Hepatocyte (in vitro differentiated cells): ENCODE measurements at places on chromosomes 16 and 17. TPM values are rescaled to one million over a fixed set of nuclear protein-coding genes. Genes with fewer than 3 reads are reported as not detected.

DNA sequence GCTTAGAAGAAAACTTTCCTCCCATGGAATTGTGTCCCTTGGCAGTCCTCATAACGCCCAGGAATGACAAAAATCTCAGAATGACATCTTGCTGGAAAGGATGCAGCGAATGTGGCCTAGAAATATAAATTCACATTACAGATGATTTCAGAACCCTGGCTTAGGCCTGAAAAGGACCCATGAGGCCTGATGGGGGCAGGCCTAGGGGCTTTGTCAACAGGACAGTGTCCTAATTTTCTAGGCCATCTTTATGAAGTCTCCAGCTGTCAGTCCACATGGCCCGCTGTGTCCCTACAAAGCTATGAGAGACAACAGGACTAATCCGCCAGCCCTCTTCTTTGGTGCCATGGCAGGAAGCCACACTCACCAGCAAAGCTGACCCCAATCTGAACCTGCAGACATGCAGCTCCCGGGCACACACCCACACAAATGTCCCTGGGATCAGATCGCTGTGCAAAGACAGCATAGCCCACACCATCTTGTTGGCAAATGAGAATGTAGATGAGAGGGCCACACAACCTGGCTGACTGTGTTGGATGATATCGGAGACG, 40.4 kb upstream of the DNAH17 start:
- H3K4me3 ChIP-seq: no peak overlapping the region
- no peak for DNase-seq
- H3K4me1 ChIP-seq: no peaks in the 10 kb centered on the region
- no peaks in the 10 kb centered on the region for H3K36me3 ChIP-seq
- no peaks in the 10 kb centered on the region for H3K27me3 ChIP-seq
- no peak overlapping the region for H3K27ac ChIP-seq

DNA sequence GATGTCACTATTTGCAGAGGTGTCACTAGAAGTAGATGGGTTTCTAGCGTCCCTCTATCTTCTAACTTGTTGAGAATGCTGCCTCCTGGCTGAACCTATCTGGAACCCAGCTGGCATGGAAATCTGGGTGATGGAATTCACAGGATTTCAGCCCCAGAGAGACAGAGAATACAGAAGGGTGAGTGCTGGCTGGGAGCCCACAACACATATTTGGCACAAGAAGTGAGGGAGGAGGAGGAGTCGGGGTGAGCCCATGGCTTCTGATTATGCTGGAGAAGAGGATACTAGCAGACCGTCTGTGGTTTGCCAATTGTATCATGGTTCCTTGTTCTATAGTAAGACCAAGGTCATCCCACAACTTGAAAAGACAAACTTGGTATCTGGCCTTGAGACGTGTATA, 557.8 kb upstream of the SALL1 start:
- no peaks in the 10 kb centered on the region for H3K36me3 ChIP-seq
- no peak overlapping the region for H3K4me3 ChIP-seq
- H3K27ac ChIP-seq: no peak overlapping the region
- no peaks in the 10 kb centered on the region for H3K27me3 ChIP-seq
- H3K4me1 ChIP-seq: no peaks in the 10 kb centered on the region
- no peak for DNase-seq

GRCh38 chr17:60473788-60474187, 51.5 kb downstream of the CHCT1 start:
- peaks cover 3% of the 10 kb centered on the region for H3K36me3 ChIP-seq
- no peak for DNase-seq
- no peaks in the 10 kb centered on the region for H3K27me3 ChIP-seq
- H3K4me1 ChIP-seq: peaks cover 4% of the 10 kb centered on the region
- no peak overlapping the region for H3K27ac ChIP-seq

GRCh38 chr17:8922928-8923327, 42.6 kb downstream of the PIK3R5 start:
- H3K27ac ChIP-seq: no peak overlapping the region
- H3K4me1 ChIP-seq: no peaks in the 10 kb centered on the region
- H3K27me3 ChIP-seq: no peaks in the 10 kb centered on the region
- H3K36me3 ChIP-seq: no peaks in the 10 kb centered on the region
- H3K4me3 ChIP-seq: no peak overlapping the region

GRCh38 chr17:493666-494065, 141.1 kb upstream of the RPH3AL start:
- peaks cover 15% of the 10 kb centered on the region for H3K4me1 ChIP-seq
- H3K27ac ChIP-seq: no peak overlapping the region
- H3K27me3 ChIP-seq: peaks cover 11% of the 10 kb centered on the region
- H3K36me3 ChIP-seq: no peaks in the 10 kb centered on the region
- no peak for DNase-seq

DNA sequence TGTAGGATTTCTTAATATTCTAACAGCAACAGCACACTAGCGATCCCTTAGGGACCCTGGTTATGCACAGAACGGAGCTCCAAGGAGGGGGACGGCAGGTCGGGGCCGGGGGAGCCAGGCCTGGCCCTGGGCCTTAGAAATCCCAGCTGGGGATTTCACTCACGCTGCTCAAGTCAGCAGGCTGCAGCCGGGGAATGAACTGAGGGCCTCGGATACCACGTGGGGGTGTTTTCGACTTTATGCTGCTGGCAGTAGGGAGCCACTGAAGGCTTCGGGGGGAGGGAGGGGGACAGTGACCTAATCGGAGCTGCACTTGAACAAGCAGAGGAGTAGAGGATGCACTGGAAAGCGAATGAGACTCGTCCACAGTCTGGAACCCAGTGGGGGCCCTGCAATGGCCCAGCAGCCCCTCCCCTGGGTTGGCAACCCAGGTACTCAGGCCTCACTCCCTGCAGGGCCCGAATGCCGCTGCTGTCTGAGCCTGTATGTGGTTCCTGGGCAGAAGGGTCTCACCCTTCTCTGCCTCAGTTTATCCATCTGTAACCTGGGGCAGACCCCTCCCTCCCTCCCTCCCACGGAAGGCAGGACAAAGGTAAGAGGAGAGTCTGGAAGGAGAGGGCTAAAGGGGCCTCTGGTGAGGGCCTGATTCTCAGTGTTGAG, 53.7 kb downstream of the RPH3AL start:
- H3K4me1 ChIP-seq: no peaks in the 10 kb centered on the region
- no peaks in the 10 kb centered on the region for H3K36me3 ChIP-seq
- DNase-seq: no peak

GRCh38 chr16:87461466-87461991, 31.3 kb downstream of the ZCCHC14 start:
- no peak overlapping the region for H3K4me3 ChIP-seq
- peaks cover 35% of the 10 kb centered on the region for H3K4me1 ChIP-seq
- peak overlapping the region; percentile 69 for H3K27ac ChIP-seq
- H3K36me3 ChIP-seq: no peaks in the 10 kb centered on the region
- DNase-seq: peak; percentile 95

DNA sequence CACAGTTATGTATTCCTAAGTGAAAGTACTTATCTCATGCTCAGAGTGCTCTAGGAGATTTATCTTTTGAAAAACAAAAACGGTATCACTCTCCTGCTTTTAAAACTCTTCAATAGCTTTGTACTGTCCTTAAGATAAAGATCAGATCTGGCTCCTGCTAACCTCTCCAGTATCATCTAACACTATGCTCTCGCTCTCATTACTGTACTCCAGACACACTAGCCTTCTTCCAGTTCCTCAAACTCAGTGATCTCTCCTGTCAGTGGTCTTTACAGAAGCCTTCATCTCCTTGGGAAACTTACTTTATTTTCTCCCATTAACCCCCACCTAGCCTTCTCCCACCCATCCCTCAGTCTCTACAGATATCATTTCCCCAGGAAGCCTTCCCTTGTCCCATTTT, 10.1 kb downstream of the ULK2 start:
- H3K27me3 ChIP-seq: no peaks in the 10 kb centered on the region
- no peak for DNase-seq
- H3K36me3 ChIP-seq: no peaks in the 10 kb centered on the region
- H3K27ac ChIP-seq: no peak overlapping the region

- H3K4me3 ChIP-seq: no peak overlapping the region
- no peak overlapping the region for H3K27ac ChIP-seq
- H3K4me1 ChIP-seq: no peaks in the 10 kb centered on the region
These were observed 77.5 kb downstream of the MRTFB start for GRCh38 chr16:14148569-14148968.

DNA sequence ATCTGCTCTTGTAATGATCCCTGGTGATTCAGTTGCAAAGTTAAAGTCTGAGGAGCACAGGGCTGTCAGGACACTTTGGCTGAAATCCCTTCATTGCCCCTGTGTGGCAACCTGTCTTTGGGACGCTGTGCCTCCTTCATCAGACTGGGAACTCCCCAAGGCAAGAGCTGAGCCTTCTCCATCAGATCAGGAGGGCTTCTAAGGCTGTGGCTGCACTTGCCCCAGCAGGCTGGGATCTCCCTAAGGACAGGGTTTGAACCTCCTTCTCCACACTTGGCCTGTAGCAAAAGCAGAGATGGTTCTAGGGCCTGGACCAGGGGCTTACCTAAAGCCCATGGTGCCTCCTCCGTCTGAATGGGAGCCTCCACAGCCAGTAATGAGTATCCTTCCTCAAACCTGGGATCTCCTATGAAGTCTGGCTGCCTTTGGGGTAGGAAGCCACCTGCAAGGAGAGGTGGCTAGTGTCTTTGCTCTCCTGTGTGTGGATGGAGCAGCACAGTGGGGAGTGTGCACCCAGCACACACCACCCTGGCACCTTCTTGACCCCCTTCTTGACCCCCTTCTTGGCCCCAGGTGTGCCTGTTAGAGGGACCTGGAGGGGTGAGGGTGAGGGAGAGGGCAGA, 79.0 kb upstream of the NKD1 start:
- no peak for DNase-seq
- no peaks in the 10 kb centered on the region for H3K27me3 ChIP-seq

DNA sequence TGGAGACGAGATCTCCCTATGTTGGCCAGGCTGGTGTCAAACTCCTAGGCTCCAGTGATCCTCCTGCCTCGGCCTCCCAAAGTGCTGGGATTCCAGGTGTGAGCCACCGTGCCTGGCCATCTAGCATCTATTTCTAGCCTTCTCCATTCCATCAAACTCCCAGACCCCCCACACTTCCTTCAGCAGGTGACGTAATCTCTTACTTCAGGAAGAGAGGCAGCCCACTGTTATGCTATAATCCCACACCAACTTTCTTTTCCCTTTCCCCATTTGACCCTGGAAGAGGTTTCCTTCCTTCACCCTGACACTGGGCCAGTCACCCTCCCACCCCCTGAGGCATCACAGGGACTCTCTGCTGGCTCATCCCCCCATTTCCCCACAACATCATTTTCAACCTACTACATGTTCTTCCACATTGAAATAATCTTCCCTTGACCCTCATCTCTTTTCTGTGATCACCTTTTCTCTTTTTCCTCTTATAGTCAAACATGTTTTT, 7.6 kb downstream of the ITGA2B start:
- H3K4me1 ChIP-seq: peaks cover 5% of the 10 kb centered on the region
- no peak overlapping the region for H3K27ac ChIP-seq

- DNase-seq: no peak
- H3K27ac ChIP-seq: peak overlapping the region; percentile 98
- no peaks in the 10 kb centered on the region for H3K36me3 ChIP-seq
These were observed 17.7 kb downstream of the BCL7C start for GRCh38 chr16:30875871-30876801.

DNA sequence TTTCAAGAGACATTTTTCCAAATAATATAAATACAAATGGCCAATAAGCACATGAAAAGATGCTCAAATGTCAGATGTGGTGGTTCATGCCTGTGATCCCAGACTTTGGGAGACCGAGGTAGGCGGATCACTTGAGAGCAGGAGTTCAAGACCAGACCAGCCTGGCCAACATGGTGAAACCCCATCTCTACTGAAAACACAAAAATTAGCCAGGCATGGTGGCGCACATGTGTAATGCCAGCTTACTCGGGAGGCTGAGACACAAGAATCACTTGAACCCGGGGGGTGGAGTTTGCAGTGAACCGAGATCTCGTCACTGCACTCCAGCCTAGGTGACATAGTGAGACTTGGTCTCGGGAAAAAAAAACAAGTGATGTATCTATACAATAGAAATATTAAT, 2.9 kb upstream of the GALK1 start:
- no peaks in the 10 kb centered on the region for H3K27me3 ChIP-seq
- no peak overlapping the region for H3K27ac ChIP-seq
- H3K36me3 ChIP-seq: no peaks in the 10 kb centered on the region

- H3K4me1 ChIP-seq: no peaks in the 10 kb centered on the region
- no peak overlapping the region for H3K4me3 ChIP-seq
- peaks cover 3% of the 10 kb centered on the region for H3K27me3 ChIP-seq
These were observed 10.7 kb downstream of the MYH4 start for GRCh38 chr17:10458701-10459100.

DNA sequence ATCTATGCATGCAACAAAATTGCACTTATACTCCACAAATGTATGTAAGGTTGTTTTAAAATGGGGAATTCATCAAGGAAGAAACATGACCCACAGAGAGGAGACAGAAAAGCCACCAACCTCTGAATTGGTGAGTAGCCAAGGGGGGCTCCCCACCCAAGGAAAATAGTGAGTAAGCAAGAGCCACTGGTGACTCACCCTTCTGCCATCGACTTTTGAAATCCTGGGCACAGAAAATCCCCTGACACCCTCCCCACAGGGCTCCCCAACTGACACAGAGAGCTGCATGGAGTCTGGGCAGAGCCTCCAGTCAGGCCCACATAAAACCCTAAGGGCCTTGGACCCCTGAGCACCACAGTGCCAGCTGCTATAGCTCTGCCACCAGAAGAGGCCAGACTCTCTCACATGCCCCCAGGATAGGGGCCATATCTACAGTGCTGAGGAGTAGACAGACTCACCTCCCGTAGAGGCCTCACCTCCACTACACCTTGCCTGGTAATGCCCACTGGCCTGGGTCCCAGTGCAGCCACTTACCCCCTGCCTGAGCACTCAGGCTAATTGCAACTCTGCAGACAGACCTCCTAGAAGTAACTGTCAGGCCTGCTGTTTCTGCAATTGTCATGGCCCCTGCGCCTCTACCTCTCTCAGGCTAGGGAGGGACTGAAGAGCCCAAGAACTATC, 244.7 kb upstream of the WSB1 start:
- DNase-seq: no peak
- no peaks in the 10 kb centered on the region for H3K4me1 ChIP-seq
- H3K36me3 ChIP-seq: no peaks in the 10 kb centered on the region
- H3K4me3 ChIP-seq: no peak overlapping the region

- H3K4me3 ChIP-seq: no peak overlapping the region
- DNase-seq: no peak
- no peaks in the 10 kb centered on the region for H3K27me3 ChIP-seq
These were observed 4.7 kb downstream of the KCTD5 start for GRCh38 chr16:2686912-2687507.

The TPSG1 gene
- total RNA-seq: 0.67 and 1.3 TPM in 2 replicates

The SCN4A gene
- under 0.01 and 0.07 TPM in 2 replicates for total RNA-seq

The MMP15 gene
- 34.2 and 39.0 TPM in 2 replicates for total RNA-seq

The ABCA9 gene
- 0.60 and 6.6 TPM in 2 replicates for total RNA-seq

The ZSCAN10 gene
- total RNA-seq: not detected in 2 replicates

The DNAH9 gene
- total RNA-seq: 1.2 and 3.8 TPM in 2 replicates

The TMEM100 gene
- total RNA-seq: 15.3 and 18.5 TPM in 2 replicates

The SLFN14 gene
- total RNA-seq: not detected in 2 replicates
